ENCODE measurements at places on chromosomes 6 and 20.

GRCh38 chr6:135566311-135567068 lies 69.0 kb upstream of the AHI1 start:
- no peak for DNase-seq

DNA sequence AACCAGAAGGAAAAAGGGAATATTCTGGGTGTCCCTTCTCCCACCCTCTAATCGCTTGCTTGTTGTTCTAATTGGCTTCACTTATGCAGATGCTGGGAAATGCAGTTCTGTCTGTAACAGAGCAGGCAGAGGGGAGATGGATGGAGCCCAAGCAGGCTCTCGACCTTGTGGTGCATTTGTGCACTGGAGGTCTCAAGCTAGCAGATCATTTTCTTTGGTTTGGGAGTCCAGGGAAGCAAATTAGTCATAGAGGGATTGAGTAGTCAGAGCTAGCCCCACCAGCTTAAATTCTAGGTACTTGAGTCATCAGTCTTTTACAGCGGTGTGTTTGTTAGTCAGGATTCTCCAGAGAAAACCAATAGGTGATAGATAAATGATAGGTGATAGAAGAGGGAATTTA lies 234.7 kb upstream of the ECI2 start:
- DNase-seq = no peak

GRCh38 chr20:22629927-22630326 lies 45.6 kb upstream of the FOXA2 start:
- DNase-seq = no peak

- no peak for DNase-seq
Observed at GRCh38 chr6:170043150-170043819, 247.6 kb downstream of the DLL1 start.

GRCh38 chr6:170308761-170309160 lies 2.2 kb downstream of the FAM120B start:
- DNase-seq = no peak

GRCh38 chr6:117496383-117496990 lies 14.0 kb downstream of the DCBLD1 start:
- DNase-seq = no peak

GRCh38 chr20:57711311-57711712 lies 1.5 kb upstream of the PMEPA1 start:
- no peak for DNase-seq

DNA sequence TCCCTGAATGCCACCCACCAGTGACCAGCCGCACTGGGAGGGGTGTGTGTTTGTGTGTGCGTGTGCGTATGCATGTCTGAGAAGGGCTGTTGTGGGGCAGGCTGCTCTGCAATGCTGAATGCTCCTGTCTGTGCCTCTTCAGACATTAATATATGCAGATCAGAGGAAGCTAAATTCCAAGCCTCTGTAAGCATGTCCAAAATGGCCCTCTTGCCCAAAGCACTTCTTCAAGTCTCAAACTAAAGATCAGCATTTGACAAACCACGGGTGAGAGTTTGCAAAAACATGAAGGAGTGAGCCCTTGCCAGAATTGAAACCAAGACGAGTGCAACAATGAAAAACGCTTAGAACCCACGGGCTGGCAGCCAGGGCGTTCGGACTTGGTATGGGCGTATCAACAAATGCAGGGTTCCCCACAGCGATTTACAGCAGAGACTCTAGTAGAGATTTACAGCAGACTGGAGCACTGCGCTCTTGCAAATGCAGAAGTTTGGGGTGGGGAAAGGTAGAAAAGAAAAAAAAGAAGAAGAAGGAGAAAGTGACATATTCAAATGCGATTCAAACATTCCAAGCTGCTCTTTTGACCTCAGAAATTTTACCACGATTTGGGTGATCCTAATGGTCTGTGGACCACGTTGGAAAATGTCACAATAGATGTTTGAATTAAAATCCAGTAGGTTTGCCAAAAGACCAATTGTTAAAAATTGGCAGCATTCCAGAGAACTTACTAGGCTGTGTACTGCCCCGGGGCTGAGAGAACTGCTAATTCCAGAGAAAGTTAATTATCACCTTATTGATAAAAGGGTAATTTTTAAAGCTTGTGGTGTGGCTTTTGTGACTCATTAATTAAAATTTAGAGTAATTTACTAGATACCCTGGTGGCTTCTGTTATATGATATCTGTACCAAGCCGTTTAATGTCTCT lies 3.5 kb downstream of the SCML4 start:
- peak; percentile 21 for DNase-seq

GRCh38 chr20:48535556-48535955 lies 292.2 kb downstream of the PREX1 start:
- DNase-seq = no peak

DNA sequence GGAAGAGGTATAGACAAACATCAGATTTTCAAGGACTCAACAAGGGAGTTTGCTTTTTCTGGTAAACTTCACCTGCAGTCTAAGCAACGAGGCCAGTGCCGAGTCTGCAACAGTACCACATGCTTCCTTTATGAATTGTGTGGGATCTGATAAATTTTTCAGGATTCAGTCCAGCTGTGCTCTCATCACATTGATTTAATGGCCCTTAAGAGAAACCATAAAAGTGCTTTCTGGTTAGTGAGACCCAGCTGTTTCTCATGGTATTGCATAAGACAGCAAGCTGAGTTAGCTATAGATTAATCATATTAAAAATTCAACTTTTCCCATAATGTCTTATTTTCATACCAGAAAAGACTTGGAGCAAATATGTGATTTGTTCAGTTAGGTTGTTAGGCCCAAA lies 291.4 kb downstream of the CENPW start:
- no peak for DNase-seq

DNA sequence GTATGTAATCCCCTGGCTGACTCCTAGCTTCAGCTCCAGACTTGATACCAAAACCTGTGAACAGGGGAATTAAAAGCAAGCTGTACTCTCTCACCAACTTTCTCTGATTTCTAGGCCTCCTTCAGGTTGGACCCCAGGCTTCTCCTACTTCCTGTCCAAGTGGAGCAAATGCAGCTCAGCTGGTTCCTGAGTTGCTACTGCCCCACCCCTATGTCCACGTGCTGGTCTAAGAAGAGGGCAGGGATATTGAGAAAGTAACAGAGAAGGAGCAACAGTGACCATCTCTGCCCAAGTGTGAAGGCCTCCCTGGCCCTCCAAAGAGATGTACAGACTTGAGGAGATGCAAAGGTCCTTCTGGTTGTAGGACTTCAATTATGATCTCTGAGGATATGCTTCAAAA lies 188.3 kb upstream of the MCHR2 start:
- no peak for DNase-seq

DNA sequence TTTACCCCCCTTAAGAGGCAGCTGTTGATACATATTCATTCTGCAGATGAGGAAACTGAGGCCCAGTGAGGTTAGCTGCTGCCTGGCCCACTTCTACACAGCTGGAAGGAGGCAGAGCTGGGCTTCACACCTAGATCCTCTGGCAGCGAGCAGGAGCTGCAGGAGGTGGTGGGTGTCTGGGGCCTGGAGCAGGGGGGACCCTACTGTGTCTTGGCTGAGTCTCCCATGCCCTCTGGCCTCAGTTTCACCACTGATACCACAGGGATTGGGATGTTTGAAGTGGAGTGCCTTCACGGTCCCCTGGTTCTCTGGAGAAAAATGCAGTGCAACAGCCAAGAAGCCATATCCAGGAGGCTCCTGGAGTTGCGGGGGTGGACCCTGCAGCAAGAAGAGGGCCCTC lies 8.2 kb upstream of the BPIFA2 start:
- no peak for DNase-seq

- DNase-seq = no peak
Observed at GRCh38 chr20:50577175-50578018, 67.2 kb downstream of the PTPN1 start.

- no peak for DNase-seq
Observed at GRCh38 chr20:53364646-53365045, 229.0 kb downstream of the ZNF217 start.

DNA sequence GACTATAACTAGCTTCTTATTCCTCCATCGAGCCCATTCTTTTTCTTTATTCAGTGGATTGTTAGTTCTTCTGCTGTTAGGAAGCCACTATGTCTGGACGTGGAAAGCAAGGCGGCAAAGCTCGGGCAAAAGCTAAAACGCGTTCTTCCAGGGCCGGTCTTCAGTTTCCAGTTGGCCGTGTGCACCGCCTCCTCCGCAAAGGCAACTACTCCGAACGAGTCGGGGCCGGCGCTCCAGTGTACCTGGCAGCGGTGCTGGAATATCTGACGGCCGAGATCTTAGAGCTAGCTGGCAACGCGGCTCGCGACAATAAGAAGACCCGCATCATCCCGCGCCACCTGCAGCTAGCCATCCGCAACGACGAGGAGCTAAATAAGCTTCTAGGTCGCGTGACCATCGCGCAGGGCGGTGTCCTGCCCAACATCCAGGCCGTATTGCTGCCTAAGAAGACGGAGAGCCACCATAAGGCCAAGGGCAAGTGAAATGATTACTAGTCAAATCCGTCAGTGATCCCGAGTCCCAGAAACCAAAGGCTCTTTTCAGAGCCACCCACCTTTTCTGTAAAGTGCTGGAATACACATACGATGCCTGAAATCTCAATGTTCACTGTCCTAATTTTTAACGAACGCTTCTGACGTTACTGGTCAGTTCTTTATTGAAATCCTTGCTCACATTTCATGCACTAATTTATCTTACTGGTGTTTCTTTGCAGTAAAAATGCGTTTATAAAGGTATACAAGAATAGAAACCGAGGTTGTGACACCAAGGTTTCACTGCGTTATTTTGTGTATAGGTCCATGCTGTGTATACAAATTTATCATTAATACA lies 129.9 kb downstream of the HFE start:
- peak; percentile 75 for DNase-seq

DNA sequence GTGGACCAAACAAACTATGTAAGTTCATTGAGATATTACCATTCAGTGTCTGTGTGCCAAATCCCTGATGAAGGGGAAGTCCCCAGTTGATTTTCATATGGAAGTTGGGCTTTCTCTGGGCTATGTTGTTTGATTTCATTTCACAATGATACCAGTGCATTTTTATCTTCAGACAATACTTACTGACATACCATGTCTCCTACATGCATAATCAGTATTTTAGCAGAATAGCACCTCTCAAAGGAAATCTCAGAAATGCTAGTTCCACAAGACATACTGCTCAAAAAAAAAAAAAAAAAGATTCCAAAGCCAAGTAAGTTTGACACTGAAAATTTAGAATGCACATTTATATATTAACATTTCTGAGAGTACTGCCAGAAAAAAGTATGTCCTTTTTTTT lies 168.8 kb upstream of the RNF217 start:
- no peak for DNase-seq

DNA sequence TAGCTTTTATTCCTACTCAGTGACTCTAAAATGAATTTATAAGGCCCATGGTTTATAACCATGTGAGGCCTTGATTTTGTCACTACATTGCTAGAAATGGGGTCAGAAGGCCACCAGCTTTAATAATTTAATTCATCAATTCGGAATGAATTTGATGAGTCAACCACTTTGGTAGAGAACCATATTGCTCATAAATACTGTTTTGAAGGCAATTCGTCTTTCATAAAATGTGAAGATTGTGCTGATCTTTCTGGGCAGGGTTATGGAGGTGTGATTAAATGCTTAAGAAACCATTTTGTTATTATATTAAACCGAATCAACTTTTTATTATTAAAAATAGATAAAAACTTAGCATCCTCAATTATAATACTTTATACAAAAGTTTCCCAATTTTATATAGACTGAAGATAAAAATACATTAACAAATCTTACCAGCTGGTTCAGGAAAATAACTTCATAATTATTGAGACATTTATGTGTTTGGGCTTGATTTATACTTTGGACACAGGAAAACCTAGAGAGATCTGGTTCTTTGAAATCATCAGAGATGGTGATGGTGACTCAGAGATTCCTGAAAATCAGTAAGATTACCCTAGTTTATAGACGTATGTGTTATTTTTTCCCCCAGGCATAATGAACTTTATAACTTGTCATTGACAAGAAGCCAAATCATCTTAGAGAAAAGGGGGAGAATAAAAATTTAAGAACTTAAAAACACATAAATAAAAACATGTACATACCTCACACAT lies 10.6 kb downstream of the HCRTR2 start:
- DNase-seq = no peak

GRCh38 chr6:108730635-108731515 lies 117.3 kb upstream of the ARMC2 start:
- no peak for DNase-seq

DNA sequence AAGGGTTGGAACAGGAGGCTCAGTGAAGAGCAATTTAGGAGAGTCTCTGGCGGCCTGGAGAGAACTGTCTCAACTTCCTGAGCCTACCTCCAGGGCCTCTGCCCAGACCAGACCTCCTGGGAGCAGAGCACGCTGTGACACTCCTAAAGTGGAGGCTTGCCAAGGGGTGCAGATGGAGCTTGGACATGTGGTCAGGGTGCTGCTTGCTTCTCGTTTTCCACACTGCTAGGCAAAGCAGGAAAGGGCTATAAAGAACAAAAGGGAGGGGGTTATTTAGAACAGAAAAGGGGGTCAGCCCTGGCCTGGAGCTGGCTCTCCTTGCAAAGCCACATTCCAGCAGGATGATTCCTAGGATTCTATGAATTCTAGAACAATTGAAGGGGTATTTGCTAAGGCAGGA lies 145.7 kb upstream of the GGTLC1 start:
- no peak for DNase-seq

- DNase-seq = no peak
Observed at GRCh38 chr6:23584134-23584763, 541.8 kb upstream of the NRSN1 start.

GRCh38 chr6:148965287-148965686 lies 218.5 kb downstream of the UST start:
- no peak for DNase-seq

DNA sequence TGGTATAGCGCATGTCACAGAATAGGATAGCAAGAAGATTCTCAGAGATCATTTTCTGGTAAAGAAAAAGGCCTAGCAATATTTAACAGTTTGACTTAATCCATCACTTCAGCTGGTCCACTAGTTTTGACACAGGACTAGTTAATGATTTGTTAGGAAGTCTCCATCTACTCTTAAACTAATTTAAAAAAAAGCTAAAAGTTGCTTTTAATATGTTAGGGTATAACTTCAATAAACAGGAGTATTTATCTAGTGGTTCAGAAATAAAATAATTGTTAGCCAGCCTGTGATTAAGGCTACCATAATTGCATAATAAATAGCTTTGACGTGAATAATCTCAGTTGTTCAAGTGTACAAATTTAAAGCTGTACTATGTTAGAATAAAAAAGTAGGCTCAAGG lies 195.6 kb downstream of the FUT9 start:
- no peak for DNase-seq

DNA sequence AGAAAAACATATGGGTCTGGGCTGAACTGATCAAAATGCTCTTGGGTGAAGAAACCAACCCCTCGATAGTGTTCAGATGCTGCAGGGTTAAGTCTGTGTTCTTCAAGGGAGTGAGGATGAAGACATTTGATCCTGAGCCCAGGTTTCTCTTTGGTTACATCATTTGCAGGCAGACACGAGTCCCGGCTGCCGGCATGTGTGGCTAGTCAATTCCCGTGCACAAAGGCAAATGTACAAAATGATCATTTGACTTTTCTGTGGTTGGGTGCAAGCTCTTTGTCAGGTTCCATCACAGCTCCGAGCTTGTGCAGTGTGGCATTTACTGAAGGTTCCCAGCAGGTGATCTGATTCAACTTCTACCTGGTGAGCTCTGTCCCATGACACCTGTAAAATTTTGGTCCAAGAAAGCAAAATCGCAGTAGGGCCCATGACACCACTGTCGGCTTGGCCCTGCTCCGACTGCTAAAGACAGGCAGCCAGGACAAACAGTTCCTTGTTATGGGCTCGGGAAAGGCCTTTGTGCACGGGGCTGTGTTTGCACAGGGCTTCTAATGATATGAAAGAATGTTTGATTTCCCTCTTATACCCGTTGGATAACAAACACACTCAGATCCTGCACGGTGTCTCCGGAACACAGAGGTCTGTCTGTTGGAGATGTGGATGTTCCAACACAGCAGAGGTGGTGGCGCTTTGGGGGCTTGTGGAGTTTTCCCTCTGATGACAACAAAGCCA lies 46.9 kb downstream of the GJA10 start:
- DNase-seq = no peak
